ENCODE measurements at places on chromosomes 5 and 9.
A peak's percentile ranks its signal among the peaks of the same experiment; 100 is the strongest.

DNA sequence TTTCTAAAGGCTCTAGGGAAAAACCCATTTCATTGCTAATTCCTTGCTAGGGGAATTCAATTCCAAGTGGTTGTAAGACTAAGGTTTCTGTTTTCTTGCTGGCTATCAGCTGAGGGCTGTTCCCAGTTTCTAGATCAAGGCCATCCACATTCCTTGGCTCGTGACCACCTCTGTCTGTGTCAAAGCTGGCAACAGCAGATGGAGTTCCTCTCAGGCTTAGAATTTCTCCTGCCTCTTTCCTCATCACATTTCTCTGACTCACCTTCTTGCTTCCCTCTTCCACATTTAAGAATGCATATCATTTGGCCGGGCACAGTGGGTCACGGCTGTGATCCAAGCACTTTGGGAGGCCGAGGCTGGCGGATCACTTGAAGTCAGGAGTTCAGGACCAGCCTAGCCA lies 19.0 kb downstream of the DAB2IP start:
- DNase-seq, result no peak

DNA sequence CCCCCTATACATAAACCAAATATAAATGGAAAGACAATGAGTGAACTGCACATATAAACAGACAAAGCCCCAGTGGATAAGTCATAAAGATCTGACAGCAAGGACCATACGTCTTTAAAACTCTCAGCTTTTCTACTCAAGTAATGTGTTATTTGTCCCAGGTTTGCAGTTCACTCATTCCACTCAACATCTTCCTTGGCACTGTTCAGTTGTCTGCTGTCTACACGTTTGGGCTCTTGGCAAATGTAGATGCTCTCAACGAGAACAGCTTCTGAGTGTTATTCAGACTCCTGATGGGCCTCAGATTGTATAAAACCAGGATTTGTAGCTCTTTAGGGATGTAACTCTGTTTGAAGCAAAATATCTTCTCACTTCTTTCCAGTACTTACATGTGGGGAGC lies 198.2 kb upstream of the SEMA6A start:
- DNase-seq, result no peak

DNA sequence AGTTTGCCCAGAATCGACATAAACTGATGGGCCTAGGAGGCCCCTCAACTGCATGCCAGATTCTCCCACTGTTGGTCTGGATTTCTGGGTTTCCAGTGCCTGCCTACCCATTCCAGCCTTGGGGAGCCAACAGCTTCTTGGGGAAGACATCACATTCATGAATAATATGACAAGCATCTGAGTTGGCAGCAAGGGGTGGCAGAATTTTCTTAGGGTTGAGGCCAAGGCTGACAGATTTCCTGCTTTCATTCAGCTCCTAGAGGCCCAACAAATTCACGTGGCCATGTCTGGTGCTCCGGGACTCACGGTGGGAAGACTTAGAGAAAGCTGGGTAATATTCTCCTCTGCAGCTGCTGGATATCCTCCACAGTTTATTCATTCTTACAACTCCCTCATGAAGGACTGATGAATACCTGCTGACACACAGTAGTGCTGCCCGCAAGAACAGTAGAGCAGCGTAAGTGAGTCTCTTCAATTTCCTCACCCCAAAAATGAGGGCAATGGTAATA lies 305.0 kb upstream of the TNC start:
- DNase-seq, result no peak

DNA sequence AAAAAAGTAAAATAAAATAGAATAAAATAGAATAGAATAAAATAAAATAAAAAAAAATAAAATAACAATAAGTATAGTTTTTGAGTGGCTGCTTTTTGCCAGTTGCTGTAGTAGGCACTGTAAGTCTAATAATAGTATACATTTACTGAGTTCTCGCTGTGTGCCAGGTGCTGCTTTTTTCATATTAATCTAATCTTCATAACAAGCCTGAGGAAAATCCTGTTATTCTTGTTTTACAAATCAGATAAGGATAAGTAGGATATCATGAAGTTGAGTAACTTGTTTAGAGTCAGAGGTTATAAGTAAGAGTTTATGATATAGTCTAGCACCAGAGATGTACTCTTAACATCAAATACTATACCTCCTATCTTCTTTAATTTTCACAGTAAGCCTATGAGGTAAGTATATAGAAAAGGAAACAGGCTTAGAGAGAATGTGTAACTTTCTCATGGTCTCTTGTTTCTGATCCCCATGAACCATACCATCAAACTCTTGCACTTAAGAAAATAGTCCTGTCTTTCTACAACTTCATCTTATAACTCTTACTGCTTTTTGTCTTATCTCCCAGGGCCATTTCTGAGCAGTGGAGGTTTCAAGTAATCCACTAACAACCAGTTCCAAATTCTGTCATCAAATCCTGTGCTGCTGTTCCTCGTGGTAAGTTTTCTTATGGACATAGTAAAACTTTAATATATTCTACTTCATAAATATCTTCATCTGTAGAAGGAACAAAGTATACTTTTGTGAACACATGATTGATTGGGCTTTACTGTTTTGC lies 18.7 kb downstream of the RMI1 start:
- DNase-seq, result no peak

DNA sequence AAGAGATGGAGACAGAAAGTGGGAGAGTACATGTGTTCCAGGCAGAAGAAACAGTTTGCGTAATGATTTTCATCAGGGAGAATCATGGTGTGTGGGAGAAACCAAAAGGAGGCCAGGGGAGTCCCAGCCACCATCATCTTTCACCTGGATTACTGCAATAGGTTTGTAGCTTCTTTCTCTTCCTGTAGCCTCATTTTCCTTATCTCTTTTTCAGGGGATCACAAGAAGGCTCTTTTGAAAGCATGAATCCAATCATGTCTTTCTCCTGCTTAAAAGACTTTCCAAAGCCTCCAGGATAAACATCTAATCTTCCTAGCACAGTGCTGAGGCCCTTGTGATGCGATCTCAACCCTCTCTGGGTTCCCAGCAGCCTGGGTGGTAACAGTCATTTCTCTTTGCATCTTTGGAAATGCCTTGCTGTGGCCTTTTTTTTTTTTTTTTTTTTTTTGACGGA lies 10.3 kb upstream of the GPBP1 start:
- no peak for DNase-seq

GRCh38 chr5:1386274-1386717 lies 41.4 kb upstream of the CLPTM1L start:
- DNase-seq, result peak; percentile 82

DNA sequence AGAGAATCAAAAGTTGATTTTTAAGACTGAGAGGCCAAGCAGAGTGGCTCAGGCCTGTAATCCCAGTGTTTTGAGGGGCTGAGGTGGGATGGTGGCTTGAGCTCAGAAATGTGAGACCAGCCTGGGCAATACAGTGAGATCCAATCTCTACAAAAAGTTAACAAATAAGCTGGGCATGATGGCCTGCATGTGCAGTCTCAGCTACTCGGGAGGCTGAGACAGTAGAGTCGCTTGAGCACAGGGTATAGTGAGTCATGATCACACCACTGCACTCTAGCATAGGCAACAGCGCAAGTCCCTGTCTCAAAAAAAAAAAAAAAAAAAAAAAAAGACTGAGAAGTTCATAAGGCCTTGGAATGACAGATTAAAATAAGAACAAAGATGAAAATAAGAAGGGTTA lies 177.2 kb downstream of the TMEM232 start:
- no peak for DNase-seq

- no peak for DNase-seq
Observed at GRCh38 chr5:91367344-91367743, 15.8 kb downstream of the ARRDC3 start.

DNA sequence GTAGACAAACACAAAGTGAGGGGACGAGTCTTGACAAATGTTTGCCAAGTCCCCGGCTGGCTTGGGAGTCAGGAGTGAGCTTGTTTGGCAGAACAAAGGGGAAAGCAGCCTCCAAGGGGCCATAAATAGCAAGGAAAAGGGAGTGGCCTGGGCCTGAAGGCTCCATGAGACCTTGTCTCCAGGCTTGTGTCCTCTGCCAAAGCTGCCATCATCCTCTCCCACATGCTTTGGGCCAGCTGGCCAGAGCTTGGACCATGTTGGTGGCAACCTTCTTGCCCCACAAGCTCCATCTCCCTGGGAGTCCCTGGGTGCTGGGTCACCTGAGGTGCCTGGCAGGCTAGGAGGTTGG lies 13.3 kb upstream of the PITX1 start:
- DNase-seq, result no peak

- peak; percentile 80 for DNase-seq
Observed at GRCh38 chr9:129131300-129132145, 20.3 kb downstream of the PTPA start.

DNA sequence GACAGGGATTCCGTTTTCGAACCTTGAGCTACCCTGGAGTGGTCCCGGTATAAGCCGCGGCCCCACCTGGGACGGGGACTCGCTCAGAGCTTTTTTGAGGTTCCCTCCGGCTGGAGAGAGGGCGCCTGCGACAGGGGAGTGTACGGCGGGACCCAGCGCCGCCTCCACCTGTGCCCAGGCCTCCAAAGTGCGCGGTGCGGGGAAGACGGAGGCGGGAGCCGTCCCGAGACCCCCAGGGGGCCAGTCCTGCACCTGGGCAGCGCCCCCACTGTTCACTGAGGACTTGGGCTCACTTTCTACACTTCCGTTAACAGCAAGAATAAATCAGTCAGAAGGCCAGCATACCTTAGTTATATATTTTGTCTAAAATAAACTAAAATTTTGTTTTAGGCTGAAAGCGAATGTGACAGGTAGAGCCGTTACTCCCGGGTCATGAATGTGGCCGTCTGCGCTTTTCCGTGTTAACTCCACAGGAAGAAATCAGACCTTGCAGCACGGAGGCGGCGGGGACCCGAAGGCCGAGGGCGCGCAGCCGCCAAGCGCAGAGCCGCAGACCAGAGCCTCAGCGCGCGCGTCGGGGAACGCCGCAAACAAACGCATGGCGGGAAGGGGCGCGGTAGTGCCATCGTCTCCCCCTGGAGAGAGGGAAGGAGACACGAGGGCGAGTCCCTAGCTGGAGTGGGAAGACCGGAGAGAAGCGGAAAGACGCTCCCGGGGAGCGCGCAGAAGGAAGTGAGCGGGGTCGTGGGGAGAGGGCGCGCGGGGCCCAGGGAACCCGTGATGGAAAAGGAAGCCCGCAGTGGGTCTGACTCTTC lies 14.1 kb downstream of the TRIM7 start:
- DNase-seq, result peak; percentile 33

GRCh38 chr9:98341157-98342097 lies 86.0 kb upstream of the TBC1D2 start:
- DNase-seq, result no peak

- DNase-seq, result no peak
Observed at GRCh38 chr5:33743099-33743498, 148.7 kb downstream of the ADAMTS12 start.

GRCh38 chr9:99069546-99069945 lies 35.4 kb upstream of the TGFBR1 start:
- no peak for DNase-seq

DNA sequence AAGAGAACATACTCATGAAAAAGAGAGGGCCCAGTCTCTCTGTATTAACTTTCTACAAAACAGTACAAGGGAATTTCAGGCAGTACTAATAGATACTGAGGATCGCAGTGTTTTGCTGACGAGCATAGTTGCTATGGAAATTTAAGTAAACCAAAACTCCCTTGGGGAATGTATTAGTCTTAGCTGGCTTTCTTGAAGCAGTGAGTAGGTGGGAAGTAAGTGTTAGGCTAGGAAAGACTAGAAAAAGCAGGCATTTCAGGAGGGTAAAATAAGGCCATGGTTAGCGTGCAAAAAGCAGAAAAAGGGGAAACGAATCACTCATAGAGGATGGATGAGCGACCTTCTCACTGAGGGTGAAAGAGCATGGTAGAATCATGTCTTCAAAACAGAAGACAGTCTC lies 84.3 kb upstream of the ACTBL2 start:
- no peak for DNase-seq

- DNase-seq, result no peak
Observed at GRCh38 chr5:78521455-78521854, 127.1 kb downstream of the LHFPL2 start.

All from CD4-positive, alpha-beta T cell treated with Interleukin-15 for 1 hour (primary cell).